ENCODE measurements at places on chromosomes 16 and 17. TPM values are rescaled to one million over a fixed set of nuclear protein-coding genes. Genes with fewer than 3 reads are reported as not detected.

YPEL2 gene
- 14.7 TPM for total RNA-seq

WNT3 gene
- 47.7 TPM for total RNA-seq

SNX20 gene
- total RNA-seq, result not detected

C17orf78 gene
- total RNA-seq, result 1.6 TPM

PDILT gene
- total RNA-seq, result not detected

TP53TG3 gene
- not detected for total RNA-seq

TVP23A gene
- total RNA-seq, result 2.5 TPM

FLII gene
- total RNA-seq, result 248 TPM

TTLL6 gene
- total RNA-seq, result 3.5 TPM

HMOX2 gene
- 37.8 TPM for total RNA-seq

NLRC3 gene
- 0.34 TPM for total RNA-seq

AANAT gene
- not detected for total RNA-seq

AIPL1 gene
- not detected for total RNA-seq

PRAC1 gene
- 0.88 TPM for total RNA-seq

MYH13 gene
- total RNA-seq, result not detected

CTRB2 gene
- not detected for total RNA-seq

SLC35G6 gene
- not detected for total RNA-seq

MYH1 gene
- total RNA-seq, result not detected

NPIPB6 gene
- total RNA-seq, result 2.2 TPM

OR2C1 gene
- 0.22 TPM for total RNA-seq

CES1 gene
- total RNA-seq, result 2.1 TPM

ITGAX gene
- total RNA-seq, result not detected

KRT25 gene
- total RNA-seq, result not detected

CLEC18B gene
- total RNA-seq, result 8.2 TPM

ALKBH5 gene
- 88.8 TPM for total RNA-seq

LGALS9B gene
- total RNA-seq, result 0.29 TPM
